ENCODE measurements at places on chromosomes 12 and 14.

GRCh38 chr12:87575906-87576305 lies 453.3 kb downstream of the C12orf50 start:
- no peak for DNase-seq

DNA sequence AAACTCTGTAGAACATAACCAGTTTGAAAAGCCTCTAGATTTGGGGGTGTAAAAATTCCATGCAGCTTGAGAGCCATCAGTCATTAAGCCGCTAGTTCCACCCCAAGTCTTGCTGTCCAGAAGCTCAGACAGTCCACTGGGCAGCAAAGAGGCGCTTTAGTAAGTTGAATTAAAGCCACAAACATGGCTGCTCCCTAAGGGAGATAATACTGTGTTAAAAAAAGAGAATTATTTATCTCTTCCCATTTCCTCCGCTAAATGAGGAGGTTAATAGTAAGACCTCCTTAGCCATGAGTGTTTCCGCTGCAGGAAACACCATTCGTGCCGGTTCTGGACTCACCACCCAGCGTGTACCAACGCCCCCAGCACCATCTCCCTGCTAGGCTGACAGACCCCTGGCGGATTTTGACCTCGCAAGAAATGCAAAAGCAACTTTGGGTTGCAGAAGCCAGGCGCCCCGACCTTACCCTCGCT lies 536 bp downstream of the TM7SF3 start:
- DNase-seq = no peak

DNA sequence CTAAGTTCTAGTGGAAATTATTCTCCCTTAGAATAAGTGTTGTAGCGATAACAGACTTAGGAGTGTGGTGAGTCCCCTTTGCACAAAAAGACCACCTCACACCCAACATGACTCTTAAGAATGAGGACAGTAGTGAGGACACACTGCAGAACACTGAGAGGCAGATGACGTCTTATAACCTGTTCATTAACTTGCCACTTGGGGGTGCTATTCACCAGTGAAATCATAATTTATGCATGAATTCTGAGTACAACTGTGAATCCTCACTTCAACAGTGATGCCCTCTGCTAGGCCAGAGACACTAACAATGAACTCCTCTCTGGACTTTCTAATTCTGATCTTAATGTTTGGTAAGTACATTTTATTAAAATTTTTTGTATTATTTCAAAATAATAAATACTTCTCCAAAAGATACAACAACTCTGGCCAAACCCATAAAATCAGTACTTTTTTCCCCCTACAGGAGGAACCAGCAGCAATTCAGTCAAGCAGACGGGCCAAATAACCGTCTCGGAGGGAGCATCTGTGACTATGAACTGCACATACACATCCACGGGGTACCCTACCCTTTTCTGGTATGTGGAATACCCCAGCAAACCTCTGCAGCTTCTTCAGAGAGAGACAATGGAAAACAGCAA lies 274.7 kb downstream of the DAD1 start:
- DNase-seq = no peak

GRCh38 chr14:23008831-23009230 lies 1.1 kb downstream of the C14orf93 start:
- DNase-seq = no peak

DNA sequence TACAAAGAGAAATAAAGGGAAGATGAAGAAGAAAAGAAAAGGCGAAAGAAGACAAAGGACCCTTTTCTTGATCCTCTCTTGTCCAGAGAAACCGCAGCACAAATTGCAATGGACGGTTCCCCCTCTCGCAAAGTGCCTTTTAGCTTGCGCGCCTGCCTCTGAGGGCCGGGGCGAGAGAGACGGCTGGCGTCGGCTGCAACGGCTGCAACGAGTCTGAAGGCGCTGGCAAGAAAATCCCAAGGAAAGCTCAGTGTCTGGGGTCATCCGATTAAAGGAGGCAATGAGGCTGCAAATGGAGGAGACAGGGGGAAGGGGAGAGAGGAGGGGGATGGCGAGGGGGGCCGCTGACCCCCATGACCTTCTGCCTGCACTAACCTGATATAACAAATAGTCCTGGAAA lies 671.5 kb downstream of the MED13L start:
- DNase-seq = no peak

DNA sequence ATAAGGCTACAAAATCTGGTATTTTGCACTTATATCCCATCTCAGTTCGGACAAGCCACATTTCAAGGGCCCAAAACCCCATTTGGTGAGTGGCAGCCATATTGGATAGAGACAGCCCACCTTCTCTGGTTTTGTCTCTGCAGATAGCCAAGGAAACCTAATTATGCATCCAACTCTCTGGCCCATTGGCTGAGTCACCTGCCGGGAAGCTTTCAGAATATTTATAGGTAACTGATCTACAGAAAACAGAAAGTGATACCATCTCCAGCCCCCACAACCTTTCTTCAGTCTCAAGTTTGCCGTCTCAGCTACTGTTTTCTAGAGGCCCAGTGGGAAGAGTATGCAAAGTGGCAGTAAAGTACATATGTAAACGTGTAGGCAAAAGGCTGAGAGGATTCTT lies 33.7 kb upstream of the PPP1CC start:
- peak; percentile 81 for DNase-seq

- DNase-seq = no peak
Observed at GRCh38 chr14:64601571-64601970, 51.8 kb downstream of the PPP1R36 start.

DNA sequence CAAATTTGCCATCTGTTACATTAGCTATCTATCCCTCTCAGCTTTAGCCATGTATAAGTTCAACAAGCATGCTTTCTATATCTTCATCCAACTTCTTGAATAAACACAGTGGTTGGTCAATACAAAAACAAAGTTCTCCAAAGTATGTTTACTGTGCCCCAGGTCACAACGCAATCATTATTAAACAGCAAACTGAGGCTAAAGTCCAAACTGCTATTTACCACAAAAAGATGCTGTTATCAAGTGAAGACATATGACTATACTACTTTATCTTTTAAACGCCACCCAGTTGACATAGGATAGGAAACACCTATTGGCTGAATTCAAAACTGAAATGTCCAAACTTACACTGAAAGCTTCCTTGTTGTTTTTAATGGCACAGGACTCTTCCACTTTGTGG lies 11.7 kb downstream of the ZCCHC8 start:
- no peak for DNase-seq

DNA sequence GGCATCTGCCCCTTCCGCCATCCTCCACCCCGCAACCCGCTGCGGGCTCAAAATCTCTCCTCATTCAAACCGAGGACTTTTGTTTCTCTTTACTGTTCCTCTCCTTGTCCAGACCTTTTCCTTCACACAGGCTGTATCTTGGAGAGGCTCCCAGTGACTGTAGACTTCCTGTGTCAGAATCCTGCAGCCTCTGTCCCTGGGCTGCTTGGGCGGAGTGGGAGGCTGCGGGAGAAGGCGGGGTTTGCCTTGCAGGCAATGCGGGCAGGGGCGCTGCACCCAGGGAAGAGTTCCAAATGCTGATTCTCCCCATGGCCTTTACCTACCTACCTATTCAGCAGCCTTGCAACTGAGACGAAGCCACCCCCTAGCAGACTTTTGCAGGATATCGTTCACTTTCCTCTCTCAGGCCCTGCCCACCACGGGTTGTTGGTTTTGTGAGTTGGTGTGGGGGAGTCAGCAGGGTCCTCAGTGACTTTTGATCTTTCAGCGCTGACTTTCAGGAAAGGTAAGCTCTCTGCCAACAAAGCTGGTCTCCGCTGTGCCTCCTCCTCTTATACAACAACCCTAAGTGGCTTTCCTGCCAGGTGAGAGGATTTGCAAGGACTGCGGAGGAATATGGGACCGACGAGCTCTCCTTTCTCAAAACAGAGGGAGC lies 79.0 kb upstream of the KCNA1 start:
- DNase-seq = no peak

DNA sequence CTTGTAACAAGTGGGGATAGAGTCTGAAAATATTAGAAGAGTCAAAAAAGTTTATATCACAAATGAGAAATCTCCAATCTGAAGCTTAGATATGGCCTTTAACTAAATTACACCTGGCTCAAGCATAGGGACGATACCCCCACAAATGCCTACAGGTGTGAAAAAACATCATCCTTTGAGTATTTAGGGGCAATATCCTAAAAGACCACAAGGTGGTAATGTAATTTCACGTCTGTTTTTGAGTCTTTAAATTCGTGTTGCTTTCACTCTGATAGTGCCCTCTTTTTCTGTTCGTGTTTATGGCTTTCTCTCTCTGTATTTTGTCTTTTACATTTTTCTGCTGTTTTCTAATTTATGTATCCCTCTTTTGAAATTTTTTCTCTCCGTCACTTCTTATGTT lies 84.3 kb downstream of the ETNK1 start:
- no peak for DNase-seq

- DNase-seq = no peak
Observed at GRCh38 chr12:124125203-124125871, 152.3 kb downstream of the ZNF664 start.

GRCh38 chr12:50041062-50041860 lies 16.0 kb upstream of the RACGAP1 start:
- no peak for DNase-seq

DNA sequence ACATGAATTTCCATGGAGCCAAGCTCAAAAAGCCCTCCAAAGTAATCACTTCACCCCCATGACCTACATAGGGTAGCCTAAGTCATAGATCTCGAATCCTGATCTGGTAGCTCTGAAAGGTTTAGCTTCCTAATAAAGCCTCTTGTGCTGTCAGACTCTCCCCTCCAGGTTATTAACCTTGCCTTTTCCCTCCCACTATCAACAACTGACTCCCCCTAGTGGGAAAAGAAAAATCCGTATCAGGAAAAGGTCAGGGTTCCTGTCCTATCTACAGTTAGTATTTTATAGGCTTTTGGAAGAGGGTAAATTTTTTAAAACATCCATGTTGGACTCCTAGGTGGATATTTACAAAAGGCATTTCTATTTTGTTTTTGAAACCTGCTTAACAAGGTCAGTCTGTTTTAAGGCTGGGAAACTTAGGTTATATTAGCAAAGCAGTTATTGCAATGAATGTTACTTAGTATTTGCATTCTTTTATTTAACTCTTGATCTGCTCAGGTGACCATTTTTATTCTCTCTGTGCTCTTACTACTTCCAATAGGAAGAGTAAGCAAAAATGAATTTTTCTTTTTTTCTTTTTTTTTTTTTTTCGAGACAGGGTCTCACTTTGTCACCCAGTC lies 8.0 kb downstream of the YY1 start:
- DNase-seq = no peak

- no peak for DNase-seq
Observed at GRCh38 chr12:59823567-59823966, 227.7 kb downstream of the SLC16A7 start.

- no peak for DNase-seq
Observed at GRCh38 chr14:44669496-44669895, 162.4 kb upstream of the FSCB start.

GRCh38 chr12:53696655-53697331 lies 20.9 kb upstream of the ATP5MC2 start:
- no peak for DNase-seq

DNA sequence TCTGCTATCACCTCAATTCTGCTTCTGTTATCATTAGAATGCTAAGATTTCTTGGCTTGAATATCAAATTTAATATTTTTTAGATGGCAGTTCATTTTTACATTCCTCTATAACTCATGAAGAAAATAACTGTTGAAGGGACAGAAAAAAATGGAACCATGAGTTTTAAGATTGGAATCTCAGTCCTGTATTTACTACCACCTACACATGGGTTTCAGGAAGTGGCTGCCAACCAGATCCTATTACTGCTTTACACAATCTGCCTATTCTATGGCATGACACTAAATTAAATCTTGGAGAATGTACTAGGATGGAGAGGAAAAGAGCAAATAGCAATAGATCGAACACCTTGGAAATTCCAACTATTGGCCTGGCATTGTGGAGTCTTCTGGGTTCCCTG lies 140.8 kb downstream of the DUSP6 start:
- no peak for DNase-seq

GRCh38 chr14:31660728-31661127 lies 99.5 kb downstream of the NUBPL start:
- no peak for DNase-seq

DNA sequence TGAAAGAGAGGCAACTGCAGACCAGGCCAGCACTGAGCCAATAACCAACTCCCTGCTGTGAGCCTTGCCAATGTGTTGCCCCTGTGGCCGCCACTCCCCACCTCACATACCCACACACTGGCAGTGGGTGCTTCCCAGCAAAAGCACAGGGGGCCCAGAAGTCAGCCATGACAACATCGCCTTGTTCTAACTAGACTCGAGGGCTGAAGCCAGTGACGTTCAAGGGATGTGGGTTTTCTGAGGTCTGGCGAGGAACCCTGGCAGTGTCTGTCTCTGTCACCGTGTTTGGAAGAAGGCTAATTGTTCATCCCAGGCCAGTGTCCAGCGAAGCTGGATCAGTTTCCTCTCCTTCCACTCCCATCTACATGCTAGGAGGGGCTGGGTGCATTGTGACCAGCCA lies 311.8 kb upstream of the AMIGO2 start:
- peak; percentile 71 for DNase-seq

DNA sequence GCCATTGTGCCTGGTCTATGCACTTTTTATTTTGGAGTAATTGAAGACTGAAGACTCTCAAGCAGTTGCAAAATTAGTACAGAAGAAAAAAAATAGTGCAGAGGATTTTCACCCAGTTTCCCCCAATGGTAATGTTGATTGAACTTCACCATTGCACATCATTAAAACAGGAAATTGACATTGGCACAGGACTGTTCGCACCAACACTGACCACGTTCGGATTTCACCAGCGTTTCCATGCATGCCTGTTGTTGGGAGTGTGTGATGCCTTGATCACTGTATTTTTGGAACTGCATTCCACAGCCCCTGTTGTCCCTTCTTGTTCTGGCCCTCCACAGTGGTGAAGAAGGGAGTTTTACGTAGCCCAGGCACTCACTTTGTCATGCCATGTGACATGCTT lies 67.1 kb downstream of the FOXN4 start:
- DNase-seq = no peak

DNA sequence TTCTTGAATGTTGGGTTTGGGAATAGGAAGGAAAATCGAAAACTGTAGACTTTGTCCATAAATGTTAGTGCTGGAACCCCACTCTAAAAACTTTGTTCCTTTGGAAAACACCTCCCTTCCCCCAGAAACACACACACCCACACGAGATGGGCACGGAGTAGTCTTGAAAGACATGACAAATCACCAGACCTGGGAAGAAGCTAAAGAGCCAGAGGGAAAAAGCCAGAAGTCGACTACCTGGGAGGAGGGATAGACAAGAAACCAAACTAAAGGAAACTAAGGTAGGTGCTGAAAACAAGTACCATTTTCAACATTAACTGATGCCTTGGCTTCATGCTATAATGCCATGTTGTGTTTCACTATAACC lies 925 bp upstream of the NANOG start:
- DNase-seq = no peak

- no peak for DNase-seq
Observed at GRCh38 chr12:54261815-54262402, 18.0 kb downstream of the CBX5 start.

- DNase-seq = no peak
Observed at GRCh38 chr12:2246358-2246757, 193.6 kb downstream of the CACNA1C start.

- no peak for DNase-seq
Observed at GRCh38 chr14:53620890-53621289, 335.7 kb downstream of the BMP4 start.

- no peak for DNase-seq
Observed at GRCh38 chr14:93980456-93981201, 4.3 kb upstream of the ASB2 start.

- DNase-seq = no peak
Observed at GRCh38 chr14:78666336-78667056, 496.3 kb downstream of the NRXN3 start.

- DNase-seq = no peak
Observed at GRCh38 chr12:75747572-75748021, 236.2 kb upstream of the KRR1 start.

- DNase-seq = no peak
Observed at GRCh38 chr12:25787701-25788100, 170.8 kb upstream of the RASSF8 start.

GRCh38 chr12:58029260-58029659 lies 87.9 kb downstream of the ATP23 start:
- no peak for DNase-seq
